Cortex of kidney (tissue), 1 donor: ENCODE measurements at places on chromosomes 5 and 9.

DNA sequence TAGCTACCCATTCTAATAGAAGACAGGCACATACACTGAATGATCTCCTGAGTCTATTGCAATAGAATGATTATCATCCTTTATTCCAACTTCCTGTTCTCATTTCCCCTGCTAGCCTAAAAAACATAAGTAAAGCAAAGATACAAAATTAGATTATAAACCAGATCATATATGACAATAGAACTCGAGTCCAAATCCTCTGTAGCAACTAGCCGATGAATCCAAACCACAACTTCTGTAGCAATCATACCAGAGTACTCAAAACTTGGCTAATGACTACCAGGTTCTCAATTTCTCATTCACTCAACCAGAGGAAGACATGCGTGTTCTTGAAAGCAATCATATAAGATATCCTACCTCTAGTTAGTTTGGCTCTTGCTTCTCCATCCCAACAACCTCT, 622.1 kb downstream of the PSAT1 start:
- no peak for DNase-seq

DNA sequence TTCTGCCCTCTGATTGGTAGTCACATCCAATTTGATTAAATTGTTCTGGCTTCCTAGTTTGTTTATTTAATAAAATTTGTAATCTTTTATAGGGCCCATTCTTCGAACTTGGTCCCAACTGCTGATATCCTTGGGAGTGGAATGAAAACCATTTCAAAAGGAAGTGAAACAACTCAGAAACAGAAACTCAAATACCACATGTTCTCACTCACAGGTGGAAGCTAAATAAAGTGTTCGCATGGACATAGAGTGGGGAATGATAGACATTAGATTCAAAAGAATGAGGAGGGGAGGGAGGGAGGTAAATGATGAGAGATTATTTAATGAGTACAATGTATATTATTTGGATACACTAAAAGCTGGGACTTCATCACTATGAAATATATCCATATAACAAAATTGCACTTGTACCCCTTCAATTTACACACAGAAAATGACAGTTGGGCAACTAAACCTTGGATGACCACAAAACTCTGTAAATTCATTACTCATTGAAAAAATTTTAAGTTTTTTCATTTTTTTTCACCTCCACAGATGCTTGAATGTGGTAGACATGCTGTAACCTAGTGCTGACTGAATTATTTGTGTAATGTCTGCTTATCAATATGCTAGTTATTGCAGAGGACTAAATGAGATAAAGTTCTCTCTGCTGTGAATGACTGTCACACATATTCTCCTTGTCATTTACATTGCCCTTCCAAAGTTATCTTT, 16.0 kb downstream of the ATP10B start:
- no peak for DNase-seq

DNA sequence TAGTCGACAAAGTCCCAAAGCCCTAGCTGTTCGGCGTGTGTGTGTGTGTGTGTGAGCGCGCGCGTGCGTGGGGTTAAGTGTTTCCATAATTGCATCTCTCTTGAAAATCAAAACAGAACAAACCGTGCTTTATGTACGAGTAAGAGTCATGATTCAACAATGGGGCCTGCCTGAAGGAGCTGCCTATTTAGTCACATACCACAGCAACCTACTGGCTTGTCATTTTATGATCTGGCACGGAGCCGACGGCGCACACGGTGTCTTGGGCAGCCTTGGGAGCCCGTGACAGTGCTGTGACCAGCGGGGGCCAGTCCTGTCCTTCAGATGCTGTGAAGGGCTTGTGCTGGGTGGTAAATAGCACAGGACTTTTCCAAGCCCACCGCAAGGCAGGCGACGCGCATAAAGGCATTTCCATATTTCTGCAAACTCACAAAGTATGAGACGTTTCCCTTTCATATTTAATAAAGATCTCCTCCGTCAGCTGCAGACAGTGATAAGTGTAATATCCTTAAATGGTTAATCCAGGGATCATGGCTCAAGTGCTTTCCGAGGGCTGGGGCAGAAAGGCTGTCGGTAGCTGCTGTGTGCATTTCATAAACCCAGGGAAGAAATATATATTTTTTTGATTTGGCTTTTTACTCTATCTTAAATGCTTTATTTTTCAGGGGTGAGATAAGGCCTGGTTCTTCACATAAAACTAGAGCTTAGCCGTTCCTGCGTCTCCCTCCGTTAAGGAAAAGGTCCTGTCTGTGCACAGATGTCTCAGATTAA, 270.2 kb upstream of the IRX1 start:
- no peak for DNase-seq

GRCh38 chr9:111389406-111389805, 59.4 kb upstream of the OR2K2 start:
- DNase-seq: no peak

DNA sequence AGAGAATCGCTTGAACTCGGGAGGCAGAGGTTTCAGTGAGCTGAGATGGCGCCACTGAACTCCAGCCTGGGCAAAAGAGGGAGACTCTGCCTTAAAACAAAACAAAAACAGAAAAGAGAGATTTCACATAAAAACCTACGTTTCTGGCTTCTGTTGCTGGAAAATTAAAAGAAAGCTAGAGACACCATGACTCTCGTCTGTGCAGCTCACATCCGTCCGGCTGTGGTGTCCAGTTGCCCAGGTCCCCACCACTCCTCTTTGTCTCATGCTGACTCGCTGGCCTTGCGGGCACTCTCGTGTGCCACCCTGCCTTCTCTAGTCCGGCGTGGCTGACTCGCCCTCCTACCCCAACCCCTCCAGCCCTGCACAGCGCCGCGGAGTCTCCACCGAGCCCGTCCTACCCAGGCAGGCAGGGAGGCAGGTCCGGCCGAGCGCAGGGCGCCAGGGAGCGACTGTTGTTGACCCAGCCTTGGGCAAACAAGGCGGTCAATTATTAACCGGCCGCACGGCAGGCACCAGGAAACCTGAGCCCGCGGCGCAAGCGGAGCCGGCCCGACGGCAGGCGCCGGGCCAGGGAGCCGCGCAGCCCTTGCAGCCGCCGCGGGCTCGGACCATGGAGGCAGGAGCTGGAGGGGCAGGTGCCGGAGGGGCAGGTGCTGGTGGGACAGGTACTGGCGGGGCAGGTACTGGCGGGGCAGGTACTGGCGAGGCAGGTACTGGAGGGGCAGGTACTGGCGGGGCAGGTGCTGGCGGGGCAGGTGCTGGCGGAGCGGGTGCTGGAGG, at the start of gene PRRT1B:
TSS of gene PRRT1B (plus strand) at position 521 of the 783 bp plus-strand sequence. CDS start at position 614, 93 bp downstream.
- DNase-seq: no peak

GRCh38 chr5:69308046-69308553, 24.5 kb downstream of the CCDC125 start:
- DNase-seq: no peak

GRCh38 chr5:51381761-51382474, 1.3 kb upstream of the ISL1 start:
- no peak for DNase-seq

DNA sequence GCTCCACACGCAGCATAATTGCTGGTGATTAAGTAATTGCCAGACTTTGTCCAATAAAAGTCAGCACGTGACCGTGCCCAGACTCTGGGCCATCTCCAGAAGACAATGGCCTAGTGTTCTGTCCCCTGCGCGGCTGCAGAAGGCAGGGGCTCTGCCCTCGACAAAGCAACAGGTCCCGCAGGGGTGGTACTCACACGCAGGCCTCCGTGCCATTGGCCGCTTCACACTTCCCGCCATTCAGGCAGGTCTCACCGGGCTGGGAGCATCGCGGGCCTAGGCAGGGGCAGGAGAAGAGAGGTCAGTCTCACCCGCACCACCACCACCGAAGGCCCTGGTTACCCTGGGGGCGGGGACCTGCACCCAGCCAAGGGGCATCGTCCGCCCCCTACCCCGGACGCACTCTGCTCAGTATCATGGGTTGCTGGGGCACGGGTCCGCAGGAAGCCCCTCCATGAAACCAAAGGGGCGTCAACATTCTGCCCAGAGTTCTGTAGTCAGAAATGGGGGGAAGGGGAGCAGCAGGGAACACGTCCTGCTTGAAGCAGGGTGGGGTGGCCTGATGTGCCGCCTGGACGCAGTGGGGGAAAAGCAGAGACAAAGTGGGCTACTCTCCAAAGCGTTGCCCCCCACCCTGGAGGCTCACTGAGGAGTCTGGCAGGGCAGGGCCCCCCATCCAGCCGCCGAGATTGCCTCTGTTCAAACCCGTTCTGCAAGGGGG, 1.9 kb downstream of the NOTCH1 start:
- no peak for DNase-seq

- no peak for DNase-seq
Observed at GRCh38 chr9:113992994-113993393, 85.1 kb downstream of the AMBP start.

- DNase-seq: no peak
Observed at GRCh38 chr5:125152461-125153189, 406.2 kb upstream of the ZNF608 start.

DNA sequence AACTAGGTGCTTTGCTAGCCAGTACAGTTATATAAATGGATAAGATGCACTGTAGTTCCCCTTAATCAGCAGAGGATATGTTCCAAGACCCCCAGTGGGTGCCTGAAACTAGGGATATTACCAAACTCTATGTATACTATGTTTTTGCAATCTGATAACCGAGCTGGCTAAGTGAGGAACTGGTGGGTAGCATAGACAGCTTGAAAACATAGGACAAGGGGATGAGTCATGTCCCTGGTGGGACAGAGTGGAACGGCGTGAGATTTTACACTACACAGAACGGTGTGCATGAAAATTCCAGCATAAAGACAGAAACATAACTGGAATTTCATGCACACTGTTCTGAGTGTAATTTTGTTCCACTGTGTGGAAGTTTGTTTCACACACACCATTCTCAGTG, 86.9 kb downstream of the BASP1 start:
- DNase-seq: no peak

DNA sequence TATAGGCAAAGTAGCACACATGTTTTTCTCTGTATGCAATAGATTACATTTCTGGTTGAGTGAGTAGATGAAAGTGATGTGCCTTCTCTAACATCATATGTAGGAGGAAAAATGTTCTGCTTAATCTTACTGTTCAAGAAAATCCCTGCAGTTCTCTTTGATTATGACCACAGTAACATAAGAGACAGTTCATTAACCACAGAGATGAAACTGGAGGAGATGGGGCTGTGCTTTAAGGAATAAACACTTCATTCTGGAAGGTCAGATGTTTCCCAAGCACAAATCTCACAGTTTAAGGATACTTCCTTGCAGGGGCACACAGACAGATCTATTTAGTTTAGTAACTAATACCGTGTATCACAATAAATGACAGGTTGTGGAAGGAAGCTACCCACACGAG, 150.2 kb downstream of the SEMA5A start:
- no peak for DNase-seq

GRCh38 chr5:90368454-90369246, 40.9 kb downstream of the CETN3 start:
- no peak for DNase-seq

DNA sequence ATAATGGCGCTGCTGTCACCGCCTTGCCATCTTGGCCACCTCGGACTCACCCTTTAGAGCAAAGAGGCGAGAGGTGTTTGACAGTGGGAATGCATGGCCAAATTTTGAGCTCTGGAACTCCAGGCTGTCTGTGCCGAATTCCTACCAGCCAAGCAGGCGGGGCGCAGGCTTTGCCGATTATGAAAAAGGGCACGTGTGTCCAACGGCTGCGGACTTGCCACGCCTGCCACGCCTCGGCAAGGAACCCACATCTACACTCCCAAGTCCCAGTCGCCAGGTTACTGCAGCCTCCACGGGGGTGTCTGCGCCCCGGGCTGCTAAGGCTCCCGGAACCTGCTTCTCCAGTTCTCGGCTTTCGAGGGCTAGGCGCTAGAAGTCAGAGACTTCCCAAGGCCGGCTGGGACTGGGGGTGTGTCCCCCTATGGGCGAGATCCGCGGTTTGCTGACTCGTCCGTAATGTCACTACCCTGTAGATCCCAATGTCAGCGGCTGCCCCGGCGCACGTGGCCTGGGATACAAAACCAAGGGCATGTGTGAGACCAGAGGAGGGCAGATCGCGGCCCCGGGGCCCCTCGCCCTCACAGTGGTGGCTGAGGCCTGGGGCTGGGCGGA, 2.8 kb downstream of the NPR3 start:
- DNase-seq: no peak

GRCh38 chr9:7982907-7983306, 183.3 kb upstream of the DMAC1 start:
- DNase-seq: no peak

- no peak for DNase-seq
Observed at GRCh38 chr5:38596981-38597380, 40.5 kb upstream of the LIFR start.
